Transverse colon (tissue), 4 donors: ENCODE measurements at places on chromosomes 2 and 18. TPM values are rescaled to one million over a fixed set of nuclear protein-coding genes. Genes with fewer than 3 reads are reported as not detected.

TCF4 gene
- 49.0 TPM for total RNA-seq

DNA sequence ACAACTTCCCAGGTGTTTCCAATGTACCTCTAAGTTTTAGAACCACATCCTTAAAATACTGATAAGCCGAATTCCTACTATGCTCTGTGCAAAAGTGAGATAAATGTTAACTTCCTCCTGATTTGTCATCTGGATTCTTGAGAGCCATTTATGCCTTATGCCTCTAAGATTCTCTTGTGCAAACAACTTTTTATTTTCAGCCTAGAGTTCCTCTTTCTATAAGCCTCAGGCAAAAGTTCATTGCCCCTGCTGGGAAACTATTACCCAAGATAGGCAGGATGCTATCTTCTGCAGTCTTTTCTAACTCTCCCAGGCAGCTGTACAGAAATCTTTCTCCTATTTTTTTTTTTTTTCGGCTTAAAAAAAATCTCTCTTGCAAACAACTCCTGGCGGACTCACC, 216.1 kb downstream of the KCNJ3 start:
- no peak for DNase-seq
- no peaks in the 10 kb centered on the region for H3K36me3 ChIP-seq
- H3K27ac ChIP-seq, result no peak overlapping the region
- H3K27me3 ChIP-seq, result no peaks in the 10 kb centered on the region
- peaks cover 4% of the 10 kb centered on the region for H3K4me1 ChIP-seq

- H3K27me3 ChIP-seq, result no peaks in the 10 kb centered on the region
- H3K4me3 ChIP-seq, result no peak overlapping the region
- H3K4me1 ChIP-seq, result no peaks in the 10 kb centered on the region
- no peaks in the 10 kb centered on the region for H3K36me3 ChIP-seq
These were observed 96.6 kb downstream of the MBD2 start for GRCh38 chr18:54127759-54128378.

SLC5A7 gene
- 0.41 TPM for total RNA-seq

SERPINB12 gene
- total RNA-seq, result not detected

GRCh38 chr2:14933753-14934152, 301.2 kb downstream of the LRATD1 start:
- H3K27ac ChIP-seq, result no peak overlapping the region
- no peaks in the 10 kb centered on the region for H3K4me1 ChIP-seq
- H3K27me3 ChIP-seq, result no peaks in the 10 kb centered on the region
- no peak for DNase-seq
- no peak overlapping the region for H3K4me3 ChIP-seq

KRTCAP3 gene
- total RNA-seq, result 61.0 TPM

INHA gene
- total RNA-seq, result not detected

- H3K27ac ChIP-seq, result no peak overlapping the region
- no peak overlapping the region for H3K4me3 ChIP-seq
- no peaks in the 10 kb centered on the region for H3K4me1 ChIP-seq
- H3K36me3 ChIP-seq, result no peaks in the 10 kb centered on the region
- DNase-seq, result no peak
- no peaks in the 10 kb centered on the region for H3K27me3 ChIP-seq
These were observed 245.8 kb downstream of the SOX11 start for GRCh38 chr2:5937851-5938565.

SULT1C4 gene
- total RNA-seq, result not detected

DNA sequence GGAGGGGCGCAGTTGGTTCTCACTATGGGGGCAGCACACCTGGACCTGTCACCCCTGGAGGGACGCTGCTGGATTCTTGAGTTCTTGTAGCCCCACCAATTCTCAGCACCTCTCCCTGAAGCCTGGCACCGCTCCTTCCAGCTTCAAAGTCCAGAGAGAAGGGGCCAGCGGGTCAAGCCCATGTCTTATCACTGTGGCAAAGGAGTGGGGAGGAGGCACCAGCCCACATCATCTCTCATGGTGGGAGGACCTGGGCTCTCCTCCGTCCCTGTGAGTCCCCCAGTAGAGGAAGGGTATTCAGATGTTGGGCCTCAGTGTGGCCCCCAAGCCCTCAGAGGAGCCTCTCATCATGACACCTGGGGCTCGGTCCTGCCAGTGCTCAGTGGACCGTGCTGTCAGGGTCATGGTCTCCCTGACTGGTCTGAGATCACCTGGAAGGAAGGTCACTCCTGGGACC, 67.4 kb downstream of the HS1BP3 start:
- peaks cover 30% of the 10 kb centered on the region for H3K4me1 ChIP-seq
- H3K27ac ChIP-seq, result peak overlapping the region; percentile 61
- no peaks in the 10 kb centered on the region for H3K27me3 ChIP-seq
- H3K36me3 ChIP-seq, result no peaks in the 10 kb centered on the region

GRCh38 chr18:28040716-28041115, 136.2 kb downstream of the CDH2 start:
- H3K27ac ChIP-seq, result no peak overlapping the region
- no peak for DNase-seq
- H3K4me1 ChIP-seq, result no peaks in the 10 kb centered on the region

DNA sequence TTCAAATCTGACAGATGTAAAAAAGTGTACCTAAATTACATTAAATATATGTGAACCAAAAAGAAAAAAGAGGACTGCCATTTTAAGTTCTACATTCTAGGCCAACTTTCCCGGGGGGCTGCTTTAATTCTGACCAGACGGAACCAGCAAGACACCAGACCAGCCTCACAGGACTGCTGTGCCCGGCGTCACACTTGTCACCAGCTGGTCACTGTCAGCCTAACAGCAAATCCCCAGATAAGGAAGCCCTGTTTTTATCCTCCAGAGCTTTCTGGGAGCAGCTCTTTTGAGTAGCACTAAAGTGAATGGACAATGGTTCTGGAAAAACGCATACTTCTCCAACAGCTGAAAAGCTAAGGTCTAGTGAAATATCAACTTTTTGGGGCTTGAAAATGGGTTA, 35.6 kb downstream of the CYB5A start:
- H3K36me3 ChIP-seq, result no peaks in the 10 kb centered on the region
- peaks cover 14% of the 10 kb centered on the region for H3K4me1 ChIP-seq
- H3K27me3 ChIP-seq, result no peaks in the 10 kb centered on the region
- H3K27ac ChIP-seq, result no peak overlapping the region
